ENCODE measurements at places on chromosomes 7 and 10.

- no peak for DNase-seq
Measured at GRCh38 chr10:70302292-70302691, 18.5 kb upstream of the NPFFR1 start.

DNA sequence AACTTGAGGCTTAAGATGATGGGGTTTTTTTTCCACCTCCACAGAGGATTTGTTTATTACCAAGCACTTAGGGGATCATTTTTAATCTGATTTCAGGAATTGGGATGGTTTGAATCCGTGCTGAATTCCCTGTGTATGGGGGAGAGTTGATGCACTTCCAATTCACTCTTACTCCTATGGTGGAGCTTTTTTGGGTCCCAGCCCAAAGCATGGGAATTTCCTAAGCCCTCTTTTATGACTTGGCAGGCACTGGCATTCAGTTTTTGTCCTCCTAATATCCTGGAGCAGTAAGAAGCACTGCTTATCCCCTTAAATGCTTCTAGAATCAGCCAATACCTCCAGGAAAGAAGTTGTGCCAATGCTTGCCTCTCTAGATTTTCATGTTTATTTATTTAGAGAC lies 78.7 kb downstream of the HYCC1 start:
- no peak for DNase-seq

GRCh38 chr10:6473430-6473829 lies 106.6 kb downstream of the PRKCQ start:
- peak; percentile 74 for DNase-seq

DNA sequence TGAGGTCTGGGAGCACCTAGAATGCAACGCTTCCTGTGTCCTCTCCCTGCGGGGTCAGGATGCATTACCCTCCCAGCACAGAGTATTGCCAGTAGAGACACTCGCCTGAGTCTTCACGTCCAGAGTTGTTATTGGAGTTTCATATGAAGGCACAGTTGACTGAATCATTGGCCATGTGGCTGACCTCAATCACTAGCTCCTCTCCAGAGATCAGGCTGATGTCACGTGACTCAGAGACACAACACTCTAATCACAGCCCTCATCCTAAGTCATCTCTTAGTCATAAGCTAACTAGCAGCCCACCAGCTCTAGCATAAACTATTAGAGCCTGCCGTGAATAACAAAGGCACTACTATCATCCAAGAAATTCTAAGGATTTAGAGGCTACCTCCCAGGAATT lies 107.8 kb downstream of the HECW1 start:
- DNase-seq = peak; percentile 91

GRCh38 chr10:29131952-29132547 lies 156.8 kb upstream of the LYZL1 start:
- no peak for DNase-seq

DNA sequence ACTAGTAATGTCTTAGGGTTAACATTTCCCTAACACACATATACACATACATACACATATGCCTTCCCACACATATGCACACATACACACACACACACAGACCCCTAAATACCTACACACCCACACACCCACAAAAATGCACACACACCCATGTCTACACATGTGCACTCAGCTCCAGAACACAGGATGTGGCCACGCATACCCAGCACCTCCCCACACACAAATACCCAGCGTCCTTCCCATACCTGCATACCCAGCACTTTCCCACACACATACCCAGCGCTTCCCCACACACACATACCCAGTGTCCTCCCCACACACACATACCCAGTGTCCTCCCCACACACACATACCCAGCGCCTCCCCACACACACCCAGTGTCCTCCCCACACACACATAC lies 534.9 kb downstream of the DNAJB6 start:
- no peak for DNase-seq

GRCh38 chr7:90178679-90179278 lies 24.5 kb downstream of the STEAP1 start:
- DNase-seq = peak; percentile 99

DNA sequence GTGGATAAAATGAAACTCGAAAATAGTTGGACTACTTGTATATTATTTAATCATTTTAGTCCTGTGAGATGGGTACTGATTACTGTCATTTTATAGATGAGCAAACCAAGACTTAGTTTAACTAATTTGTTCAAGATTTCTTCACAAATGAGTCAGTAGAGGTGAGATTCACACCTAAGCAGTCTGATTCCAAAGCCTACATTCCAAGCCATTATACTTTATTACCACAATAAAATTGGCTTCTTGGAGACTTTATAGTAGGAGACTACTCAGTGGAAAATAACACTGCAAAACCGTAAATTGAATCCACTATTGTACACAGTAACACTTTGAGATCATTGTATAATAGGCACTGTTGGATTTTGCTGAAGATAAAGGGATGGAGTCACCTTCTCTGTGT lies 2.2 kb downstream of the PHTF2 start:
- no peak for DNase-seq

DNA sequence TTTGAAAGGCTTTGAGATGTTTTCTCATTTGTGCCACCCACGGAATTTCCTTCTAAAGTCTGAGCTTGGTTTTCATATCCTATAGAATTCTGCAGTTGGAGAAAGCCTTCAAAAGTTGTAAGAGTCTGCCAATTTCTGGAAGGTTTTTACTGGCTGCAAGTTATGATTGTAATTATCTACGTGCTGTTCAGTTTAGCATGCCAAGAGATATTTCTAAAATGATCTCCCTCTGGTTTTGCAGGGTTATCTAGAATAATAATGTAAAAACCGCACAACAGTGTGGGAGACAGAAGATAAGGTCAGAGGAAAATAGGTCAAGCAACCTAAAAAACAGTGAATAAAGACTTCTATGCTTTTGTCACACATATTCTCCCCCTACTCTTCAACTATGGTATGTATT lies 69.3 kb downstream of the MTERF1 start:
- no peak for DNase-seq

DNA sequence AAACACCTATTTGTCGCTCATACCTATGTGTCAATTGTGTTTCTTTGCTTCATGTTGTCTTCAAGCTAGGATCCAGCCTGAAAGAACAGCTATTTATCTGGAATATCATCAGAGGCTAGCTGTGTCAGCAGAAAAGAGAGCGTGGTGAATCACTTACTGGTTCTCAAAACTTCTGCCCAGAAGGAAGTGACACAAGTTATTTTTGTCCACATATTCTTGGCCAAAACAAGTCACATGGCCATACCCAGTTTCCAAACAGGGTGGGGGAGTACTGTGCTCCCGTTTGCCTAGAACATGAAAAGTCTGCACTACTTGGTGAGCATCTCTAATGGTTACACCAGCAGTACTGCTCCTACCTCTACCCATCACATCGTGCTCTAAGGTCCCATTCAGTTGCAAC lies 160.9 kb upstream of the CSTF2T start:
- DNase-seq = no peak

GRCh38 chr7:37825038-37825437 lies 23.4 kb upstream of the NME8 start:
- no peak for DNase-seq

DNA sequence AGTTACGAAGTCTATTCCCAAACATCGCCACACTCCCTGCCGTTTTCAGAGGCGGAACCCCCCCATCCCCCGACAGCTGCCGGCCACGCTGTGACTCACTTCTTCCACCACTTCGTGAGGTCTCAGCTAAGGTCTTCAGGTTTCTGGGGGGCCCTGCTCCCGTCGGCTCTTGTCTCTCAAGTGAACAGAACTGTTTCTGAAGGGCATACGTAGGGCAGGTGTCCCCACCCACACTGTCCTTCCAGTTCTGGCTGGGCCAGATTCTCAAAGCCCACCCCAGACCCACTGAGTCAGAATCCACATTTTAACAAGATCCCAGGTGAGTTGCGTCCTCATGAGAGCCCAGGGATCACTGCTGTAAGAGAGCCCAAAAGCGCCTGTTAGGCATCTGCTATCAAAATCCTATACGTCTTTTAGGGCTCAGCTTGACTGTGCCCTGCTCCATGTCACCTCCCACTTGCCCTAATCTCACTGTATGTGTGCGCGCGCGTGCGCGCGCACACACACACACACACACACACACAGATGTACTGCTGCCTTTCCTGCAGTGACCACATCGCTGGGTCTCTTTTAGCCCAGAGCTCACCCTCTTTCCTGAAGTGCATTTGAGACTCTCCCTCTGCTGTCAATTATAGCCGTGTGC lies 78.8 kb downstream of the PROSER2 start:
- DNase-seq = no peak

DNA sequence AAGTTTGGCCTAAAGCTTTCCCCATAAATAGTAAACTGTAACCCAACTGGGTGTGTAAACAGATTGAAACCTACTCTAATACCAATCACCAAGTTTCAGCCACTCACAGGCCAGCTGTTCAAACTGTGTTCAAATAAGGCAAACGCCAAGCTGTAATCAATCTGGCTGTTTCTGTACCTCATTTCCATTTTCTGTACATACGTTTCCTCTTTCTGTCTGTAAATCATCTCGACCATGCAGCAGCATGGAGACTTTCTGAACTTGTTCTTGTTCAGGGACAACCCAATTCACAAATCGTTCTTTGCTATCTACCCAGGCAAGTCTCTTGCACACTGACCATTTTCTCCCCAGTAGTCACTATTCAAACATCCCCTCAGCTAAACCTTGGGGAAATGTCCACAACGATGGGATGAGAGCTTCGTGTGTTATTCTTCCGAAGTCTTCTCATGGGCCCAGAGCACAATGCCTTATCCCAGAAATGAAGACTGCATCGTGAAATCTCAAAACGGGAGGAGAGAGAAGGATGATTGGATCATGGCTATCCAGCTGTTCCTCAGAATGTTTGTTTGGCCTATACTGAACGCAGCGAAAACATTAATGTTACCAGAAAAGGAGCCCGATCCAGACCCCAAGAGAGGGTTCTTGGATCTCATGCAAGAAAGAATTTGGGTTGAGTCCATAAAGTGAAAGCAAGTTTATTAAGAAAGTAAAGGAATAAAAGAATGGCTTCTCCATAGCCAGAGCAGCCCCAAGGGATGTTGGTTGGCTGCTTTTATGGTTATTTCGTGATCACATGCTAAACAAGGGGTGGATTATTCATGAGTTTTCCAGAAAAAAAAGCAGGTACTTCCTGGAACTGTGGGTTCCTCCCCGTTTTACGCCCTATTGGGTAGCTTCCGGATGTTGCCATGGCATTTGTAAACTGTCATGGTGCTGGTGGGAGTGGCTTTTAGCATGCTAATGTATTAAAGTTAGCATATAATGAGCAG lies 86.2 kb downstream of the SLC16A9 start:
- no peak for DNase-seq

DNA sequence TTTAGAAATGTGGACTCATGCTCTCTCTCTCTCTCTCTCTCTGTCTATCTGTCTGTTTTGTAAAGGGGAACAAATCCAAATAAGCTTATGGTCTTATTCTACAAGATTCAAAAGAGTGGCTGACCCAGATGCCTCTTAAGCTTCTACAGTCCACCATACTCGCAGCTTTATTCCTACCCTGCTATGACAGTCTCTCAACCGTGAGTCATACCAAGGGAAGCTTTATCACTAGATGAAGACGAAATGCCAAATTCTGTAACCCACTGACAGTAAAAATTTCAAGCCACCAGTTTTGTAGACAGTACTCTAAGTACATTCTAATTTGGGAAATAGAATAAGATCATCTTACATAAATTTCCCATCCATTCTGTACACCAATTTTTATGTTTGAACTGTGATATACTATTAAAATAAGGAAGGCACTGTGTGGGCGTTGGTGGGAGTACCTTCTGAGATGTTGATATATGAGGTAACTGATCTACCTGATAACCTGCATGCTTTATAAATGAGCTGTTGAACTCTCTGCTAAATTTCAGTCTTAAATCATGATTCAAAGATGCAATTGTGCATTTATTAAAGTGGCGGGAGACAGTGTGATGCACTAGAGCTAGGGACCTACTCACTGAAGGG lies 153.2 kb downstream of the KLF6 start:
- DNase-seq = peak; percentile 38

- DNase-seq = no peak
Measured at GRCh38 chr7:106017657-106018056, 54.6 kb downstream of the CDHR3 start.

GRCh38 chr10:57621466-57621865 lies 646.2 kb downstream of the IPMK start:
- no peak for DNase-seq

- DNase-seq = no peak
Measured at GRCh38 chr10:47062441-47063200, 151.4 kb downstream of the PTPN20 start.

DNA sequence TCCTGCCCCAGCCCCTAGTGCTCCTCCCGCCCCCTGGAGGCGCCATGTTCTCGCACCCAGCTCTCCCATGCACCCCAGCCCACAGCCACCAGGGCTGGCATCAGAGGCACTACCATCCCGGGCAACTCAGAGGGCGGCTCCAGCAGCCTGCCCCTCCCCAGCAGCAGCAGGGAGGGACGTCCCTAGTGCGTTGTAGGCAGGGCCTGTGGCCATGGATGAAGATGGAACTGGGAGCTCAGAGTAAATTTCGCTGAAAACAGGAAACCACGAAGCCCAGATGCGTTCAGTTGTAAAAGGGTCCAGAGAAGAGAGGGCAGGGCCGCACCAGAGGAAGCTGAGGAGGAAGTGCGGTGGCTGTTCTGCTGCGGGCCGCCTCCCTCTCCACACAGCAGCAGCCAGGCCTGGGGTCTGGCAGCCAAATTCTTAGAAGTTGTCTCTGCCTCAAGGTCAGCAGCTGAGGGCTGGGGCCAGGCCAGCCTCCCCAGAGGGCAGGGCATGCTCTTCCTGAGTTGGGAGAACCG lies 24.6 kb downstream of the VSIR start:
- DNase-seq = no peak

DNA sequence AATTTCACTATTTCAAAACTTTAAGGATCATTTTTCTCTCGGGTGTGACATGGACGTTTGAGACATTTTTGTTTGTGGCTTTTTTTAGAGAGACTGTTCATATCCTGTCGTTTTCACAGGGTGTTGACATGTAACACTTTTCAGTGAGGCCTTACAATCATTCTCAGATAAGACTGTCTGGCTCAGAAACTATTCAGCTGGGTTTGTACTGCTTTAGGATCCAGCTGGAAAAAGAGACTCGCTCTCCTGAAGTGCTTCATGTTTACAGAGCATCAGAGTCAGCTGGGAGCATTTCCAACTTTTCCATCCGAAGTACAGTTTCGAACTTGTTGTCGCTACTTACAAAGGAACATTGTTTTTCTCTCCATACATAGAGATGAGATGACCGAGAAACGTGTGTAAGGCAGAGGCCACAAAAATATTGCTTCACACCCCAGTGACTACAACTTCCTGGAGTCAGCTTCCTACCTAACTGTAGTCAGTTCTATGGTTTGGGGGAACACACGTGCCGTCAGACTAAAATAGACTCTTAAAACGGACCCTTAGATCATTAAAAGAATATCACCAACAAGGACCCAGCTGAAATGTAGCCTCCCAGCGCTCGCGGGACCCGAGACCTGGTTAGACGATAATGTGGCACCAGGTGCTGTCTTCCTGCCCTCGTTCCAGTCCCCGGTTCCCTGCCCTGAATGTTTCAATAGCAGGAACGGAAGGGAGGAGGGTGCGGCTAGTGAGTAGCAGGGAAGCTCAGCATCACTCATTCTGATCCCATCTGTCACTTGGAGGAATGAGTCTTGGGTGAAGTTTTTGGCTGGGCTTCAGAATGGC lies 78.0 kb downstream of the MKI67 start:
- no peak for DNase-seq

- DNase-seq = no peak
Measured at GRCh38 chr7:127872122-127872521, 159.1 kb downstream of the LRRC4 start.

- DNase-seq = no peak
Measured at GRCh38 chr7:40133561-40134427, 628 bp downstream of the MPLKIP start.
